ENCODE measurements at places on chromosomes 12 and 14. TPM values are rescaled to one million over a fixed set of nuclear protein-coding genes. Genes with fewer than 3 reads are reported as not detected.

DNA sequence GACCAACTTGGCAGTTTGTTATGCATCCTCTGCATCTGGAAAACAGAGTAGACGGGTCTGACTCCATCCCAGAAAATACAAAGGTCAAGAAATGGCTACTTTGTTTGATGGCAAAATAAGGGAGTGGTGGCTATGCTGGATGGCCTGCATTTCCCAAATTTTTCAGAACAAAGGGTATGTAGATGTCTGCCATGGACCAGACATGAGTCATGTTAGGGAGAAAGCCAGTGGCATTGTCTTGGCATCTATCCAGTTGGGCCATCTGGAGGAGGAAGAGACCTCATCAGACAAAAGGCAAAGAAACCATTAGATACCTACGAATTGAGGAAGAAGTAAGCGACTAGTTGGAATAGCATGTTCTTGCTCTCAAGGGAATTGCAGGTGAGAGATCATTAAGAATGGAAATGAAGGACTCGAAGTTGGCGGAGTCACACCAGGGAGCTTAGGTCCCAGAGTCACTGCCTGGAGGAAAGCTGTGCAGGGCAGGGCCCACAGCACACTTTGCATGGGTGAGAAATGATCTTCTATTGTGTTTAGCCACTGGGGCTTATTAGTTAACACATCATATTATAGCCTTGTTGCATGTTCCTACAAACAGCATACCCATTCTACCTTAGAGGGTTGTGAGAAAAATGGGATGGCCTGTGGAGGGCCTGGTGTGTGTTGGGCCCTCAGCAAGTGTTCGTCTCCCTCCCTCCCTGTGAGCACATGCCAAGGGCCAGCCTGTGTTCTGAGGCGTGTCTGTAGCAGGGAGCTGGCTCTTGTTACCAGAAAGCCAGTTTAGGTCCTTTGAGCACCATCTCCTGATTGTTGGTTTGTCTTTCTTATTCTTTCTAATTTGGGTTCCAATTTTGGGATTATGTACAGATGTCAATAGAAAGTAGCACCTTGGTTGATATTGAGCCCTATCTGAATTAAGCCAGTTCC, 119.4 kb downstream of the KTN1 start:
- DNase-seq: peak; percentile 45

P2RX7 gene
- not detected for polyA plus RNA-seq

DNA sequence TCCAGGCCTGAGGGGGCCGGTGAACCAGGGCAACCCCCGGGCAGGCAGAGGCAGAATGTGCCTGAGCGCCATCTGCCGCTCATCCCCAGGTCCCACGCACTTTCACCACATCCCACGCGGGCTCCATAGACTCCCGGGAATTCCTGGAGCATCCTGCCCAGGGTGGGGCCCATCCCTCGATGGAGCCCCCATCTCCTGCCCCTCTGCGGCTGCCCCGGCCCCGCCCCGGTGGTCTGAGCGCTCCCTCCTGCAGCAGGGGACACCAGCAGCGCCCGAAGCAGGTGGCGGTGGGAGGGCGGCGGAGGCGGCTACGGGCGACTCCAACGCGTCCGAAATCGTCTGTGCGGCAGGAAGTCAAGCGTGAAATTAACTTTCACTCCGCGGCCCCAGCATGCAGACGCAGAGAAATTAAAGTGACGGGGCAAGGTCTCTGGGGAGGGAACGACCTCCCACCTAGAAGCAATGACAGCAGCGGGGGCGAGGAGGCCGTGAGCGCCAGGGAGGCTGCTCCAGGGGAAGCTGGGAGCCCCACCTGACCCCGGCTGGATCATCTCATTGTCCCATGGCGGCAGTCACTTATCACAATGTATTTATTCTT, 122.2 kb downstream of the NCOR2 start:
- no peak for DNase-seq

GRCh38 chr12:116395396-116395795, 117.9 kb upstream of the MED13L start:
- DNase-seq: no peak

DNA sequence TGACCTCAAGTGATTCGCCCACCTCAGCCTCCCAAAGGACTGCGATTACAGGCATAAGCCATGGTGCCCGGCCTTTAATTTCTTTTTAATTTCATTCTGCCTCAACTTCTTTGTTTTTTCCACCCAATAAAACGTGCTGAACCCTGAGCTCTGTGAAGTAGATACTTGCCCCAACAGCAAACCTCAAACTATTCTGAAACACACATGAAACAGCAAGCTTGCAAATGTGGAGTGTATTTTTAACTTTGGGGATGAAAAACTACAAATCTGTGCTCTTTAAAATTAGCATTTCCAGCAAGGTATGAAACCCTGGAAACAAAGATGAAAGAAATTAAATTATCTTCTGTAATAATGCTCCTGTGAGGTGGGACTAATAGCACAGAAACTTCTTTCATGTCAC, 246.6 kb downstream of the ANO6 start:
- no peak for DNase-seq

NEUROD4 gene
- not detected for polyA plus RNA-seq

ELK3 gene
- polyA plus RNA-seq: 36.0 TPM

FAM181A gene
- polyA plus RNA-seq: not detected
